ENCODE measurements at places on chromosomes 6 and 20.
A peak's percentile ranks its signal among the peaks of the same experiment; 100 is the strongest.

DNA sequence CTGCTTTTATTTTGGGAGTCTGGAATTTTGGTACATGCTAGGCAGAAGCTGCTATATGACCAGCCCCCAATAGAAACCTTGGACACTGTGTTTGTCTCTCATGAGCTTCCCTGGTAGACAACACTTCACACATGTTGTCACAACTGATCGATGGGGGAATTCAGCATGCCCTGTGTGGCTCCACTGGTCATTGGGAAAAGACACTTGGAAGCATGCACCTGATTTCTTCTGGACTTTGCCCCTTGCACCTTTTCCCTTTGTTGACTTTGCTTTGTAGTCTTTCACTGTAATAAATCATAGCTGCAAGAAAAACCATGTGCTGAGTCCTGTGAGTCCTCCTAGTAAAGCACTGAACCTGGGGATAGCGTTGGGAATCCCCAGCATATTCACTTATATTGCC, 7.9 kb upstream of the WFDC10A start:
- DNase-seq = no peak

DNA sequence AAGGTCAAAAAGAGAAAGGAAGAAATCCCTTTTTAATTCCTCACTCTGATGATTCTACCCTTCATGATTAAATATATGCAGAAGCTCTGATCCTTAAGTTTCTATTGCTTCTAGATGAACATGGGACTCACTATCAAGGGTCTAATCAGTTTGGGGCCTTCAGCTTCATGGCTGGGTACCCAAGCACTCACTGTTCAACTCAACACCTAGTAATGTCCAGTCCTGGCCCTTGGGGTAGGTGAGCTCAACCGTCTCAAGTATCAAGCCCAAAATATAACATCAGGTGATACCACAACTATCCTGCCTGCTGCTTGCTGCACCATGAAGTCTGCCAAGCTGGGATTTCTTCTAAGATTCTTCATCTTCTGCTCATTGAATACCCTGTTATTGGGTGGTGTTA, at the start of gene SPINT4:
SPINT4 (plus strand) TSS at position 301 of the 400 bp plus-strand sequence; CDS start at position 322, 21 bp downstream.
- DNase-seq = no peak

GRCh38 chr6:42260972-42261371, 43.3 kb upstream of the MRPS10 start:
- peak; percentile 26 for DNase-seq

DNA sequence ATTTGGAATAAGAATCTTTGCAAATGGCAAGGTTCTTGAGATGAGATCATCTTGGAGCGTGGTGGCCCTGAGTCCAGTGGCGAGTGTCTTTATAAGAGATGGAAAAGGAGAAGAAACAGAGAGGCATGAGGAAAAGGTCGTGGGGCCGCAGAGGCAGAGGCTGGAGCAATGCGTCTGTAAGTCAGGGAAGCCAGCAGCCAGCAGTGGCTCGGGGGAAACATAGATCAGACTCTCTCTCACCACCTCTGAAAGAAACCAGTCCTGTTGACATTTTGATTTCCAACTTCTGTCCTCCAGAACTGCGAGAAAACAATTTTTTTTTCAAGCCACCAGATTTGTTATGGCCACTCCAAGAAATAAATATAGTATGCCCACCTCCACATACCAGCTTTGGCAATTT, 226.6 kb downstream of the TFAP2C start:
- DNase-seq = no peak

- no peak for DNase-seq
These were observed 19.0 kb downstream of the PLAGL2 start for GRCh38 chr20:32188376-32189122.

GRCh38 chr20:62378215-62378614, 8.7 kb upstream of the RPS21 start:
- DNase-seq = no peak

DNA sequence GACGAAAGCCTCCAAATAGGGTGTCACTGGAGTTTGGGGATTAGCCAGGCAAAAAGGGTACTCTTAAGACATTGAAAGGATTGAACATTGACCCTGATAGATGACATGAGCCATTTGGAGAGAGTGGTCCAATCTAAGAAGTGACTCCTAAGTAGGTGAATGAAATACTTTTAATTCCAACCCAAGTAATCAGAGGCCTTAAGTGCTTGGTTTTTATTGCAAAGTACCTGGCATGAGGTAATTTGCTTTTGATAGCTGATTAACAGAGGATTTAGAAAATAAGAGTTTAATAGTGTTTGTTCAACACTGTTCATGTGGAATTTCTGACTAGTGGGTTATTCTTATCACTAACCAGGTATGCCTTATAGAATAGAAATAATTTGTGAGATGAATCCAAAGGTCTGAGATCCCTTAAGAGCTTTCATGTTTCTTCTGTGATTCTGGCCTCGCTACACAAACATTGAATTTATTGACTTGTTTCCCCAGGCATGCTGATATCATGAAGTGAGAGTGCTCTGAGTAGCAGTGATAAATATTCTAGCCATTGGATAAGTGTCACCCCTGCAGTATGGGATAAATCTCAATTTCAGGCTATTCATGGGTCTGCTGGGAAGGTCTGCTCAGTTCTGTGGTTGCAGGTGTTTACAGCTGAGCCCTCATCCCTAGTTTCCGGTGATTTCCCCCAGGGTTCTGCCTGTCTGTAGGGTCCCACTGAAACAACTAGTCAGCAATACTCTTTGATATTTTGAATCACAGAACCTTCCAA, 6.5 kb downstream of the NCOA7 start:
- DNase-seq = no peak

DNA sequence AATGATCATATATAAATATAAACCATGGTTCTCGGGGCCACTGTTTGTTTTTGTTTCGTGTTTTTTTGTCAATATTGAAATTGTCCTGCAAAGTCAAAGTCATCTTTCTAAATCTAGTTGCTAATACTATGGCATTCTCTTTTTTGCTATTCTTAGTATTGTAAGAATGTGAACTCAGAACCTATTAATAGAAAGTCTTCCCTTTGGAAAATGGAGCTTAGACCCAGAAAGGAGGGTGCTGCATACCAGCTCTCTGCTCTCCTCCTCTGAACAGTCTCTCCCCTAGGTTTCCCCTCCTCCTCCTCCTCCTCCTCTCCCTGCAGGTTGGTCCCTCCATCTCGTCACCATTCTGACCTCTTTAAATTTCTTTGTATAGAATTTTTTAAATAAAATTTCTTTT, 150.4 kb upstream of the CCN2 start:
- DNase-seq = no peak

- DNase-seq = no peak
These were observed 4.7 kb upstream of the MICAL1 start for GRCh38 chr6:109460161-109460829.

DNA sequence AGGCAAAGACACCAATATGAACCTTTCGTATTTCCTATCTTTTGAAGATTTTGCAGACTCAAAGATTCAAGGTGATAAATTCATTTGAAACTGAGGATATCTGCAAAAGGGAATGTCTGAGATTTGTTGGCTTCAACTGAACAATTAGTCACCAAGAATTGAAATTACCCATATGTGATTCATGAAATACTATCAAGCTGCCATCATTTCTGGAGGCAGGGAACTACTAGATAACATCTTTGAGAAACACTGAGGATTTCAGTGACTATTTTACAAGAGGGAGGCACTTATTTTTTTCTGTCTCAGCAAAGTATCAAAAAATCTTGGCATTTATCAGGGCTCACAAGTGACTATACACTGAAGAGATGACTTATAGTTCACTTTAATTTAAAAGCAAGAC, 39.8 kb upstream of the MMS22L start:
- no peak for DNase-seq

DNA sequence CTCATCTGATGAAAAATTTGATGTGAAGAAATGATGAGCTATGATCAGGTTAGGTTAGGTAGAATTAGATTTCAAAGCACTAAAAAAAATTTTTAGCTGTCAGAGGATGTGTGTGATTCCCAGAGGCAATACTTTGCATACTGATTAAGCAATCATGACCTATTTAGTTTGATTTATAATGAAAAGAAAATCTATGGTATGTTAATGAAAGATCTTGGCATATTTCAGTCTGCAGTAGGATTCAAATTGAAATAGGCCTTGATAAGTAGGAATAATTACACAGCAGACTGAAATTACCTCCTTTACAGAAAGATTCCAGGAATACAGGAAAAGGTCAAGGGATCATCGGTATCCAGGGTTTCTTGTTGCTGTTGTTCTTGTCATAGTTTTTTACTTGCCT, 69.3 kb downstream of the HDDC2 start:
- no peak for DNase-seq

DNA sequence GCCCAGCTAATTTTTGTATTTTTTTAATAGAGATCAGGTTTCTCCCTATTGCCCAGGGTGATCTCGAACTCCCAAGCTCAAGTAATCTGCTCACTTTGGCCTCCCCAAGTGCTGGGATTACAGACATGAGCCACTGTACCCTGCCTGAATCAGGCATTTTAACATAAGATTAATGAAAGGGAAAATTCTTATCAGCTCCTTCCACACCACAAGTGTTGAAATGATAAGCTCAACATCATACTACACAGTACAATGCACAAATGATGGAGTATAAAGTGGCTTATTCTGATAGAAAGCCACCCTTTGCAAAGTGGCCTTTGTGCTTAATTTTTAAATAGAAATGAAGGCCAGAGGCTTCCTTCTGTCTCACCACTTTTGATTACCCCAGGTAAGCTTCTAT, 71.3 kb upstream of the MCHR2 start:
- no peak for DNase-seq

- DNase-seq = no peak
These were observed 22.3 kb upstream of the PDE10A start for GRCh38 chr6:165685302-165685701.

GRCh38 chr20:10556519-10557083, 117.2 kb downstream of the JAG1 start:
- no peak for DNase-seq

- DNase-seq = no peak
These were observed 64.3 kb downstream of the TTI1 start for GRCh38 chr20:37968841-37969401.

- no peak for DNase-seq
These were observed 74.8 kb upstream of the MBOAT1 start for GRCh38 chr6:20286968-20287565.

GRCh38 chr6:140636908-140637402, 1262.5 kb upstream of the CITED2 start:
- no peak for DNase-seq

DNA sequence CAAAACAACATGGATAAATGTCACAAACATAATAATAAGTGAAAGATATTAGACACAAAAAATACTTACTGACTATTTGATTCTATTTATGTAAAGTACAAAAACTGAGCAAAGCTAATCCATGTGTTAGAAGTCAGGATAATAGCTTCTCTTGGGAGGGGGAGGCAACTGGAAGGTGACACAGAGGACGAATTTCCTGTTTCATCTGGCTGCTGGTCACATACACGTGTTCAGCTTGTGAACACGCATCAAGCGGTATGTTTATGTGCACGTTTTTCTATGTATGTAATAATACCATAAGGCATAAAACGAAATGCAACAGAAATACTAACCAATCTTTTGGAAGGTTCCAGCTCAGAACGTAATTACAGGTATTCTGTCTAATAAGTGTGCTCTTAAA, 54.3 kb downstream of the MKKS start:
- DNase-seq = no peak

DNA sequence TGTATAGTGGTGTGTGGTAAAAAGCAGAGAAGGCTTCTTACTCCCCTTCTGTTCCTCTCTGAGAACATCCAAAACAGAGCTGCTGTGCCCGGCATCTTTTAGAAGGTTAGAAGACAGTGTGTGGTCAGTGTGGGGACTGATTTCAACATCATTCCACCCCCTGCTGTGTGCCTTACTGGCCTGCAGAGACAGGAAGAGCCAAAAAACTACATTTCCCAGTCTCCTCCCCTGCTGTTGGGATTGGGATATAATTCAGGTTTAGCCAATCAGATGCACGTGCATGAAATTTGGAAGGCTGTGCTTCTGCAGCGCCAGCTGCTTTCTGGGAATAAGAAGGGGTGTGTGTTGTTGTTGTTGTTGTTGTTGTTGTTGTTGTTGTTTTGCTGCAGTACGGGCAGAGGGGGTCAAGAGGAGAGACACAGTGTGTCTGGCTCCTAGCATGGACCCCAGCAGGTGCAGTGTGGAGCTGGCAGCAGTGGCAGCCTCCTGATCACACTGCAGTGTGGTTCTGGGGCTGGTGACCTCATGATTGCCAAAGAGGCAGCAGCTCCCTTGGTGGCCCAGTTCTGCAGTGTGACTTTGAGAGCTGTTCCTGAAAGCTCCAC, 74.7 kb downstream of the MRPL14 start:
- DNase-seq = no peak

- no peak for DNase-seq
These were observed 331.8 kb downstream of the HACE1 start for GRCh38 chr6:104527761-104528415.

DNA sequence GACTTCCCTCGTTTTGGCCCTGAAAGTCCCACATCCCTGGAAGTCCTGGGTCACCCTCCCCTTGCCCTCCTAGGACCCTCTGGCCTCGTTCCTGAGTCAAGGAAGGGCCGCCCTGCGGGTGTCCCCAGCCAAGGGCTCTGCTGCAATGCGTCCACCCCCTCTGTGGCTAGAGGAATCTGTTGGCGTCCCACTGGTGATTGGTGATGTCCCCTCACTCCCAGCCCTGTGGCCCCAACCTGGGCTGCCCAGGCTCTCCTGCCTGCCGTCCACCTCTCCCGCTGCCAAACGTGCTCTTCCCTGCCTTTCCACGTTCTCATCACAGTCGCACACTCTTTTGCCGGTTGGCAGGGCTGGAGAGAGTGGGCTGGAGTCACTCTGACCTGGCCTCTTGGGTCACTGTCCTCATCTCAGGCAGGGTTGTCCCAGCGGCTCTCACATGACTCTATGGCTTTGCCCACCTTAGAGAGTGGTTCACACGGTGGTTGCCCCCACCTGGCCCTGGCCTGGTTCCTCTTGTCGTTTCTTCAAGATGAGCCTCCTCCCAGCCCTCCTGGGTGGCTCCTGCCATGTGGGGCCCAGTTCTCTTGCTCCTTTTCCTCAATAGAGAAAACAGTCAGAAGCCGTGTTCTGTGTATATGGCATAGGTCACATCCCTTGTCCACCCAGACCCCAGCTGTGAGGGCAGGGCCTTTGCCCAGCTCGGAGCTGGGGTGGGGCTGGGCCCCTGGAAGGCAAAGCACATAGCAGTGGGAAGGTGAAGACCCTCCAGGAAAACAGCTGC, 100.9 kb downstream of the TMEM242 start:
- no peak for DNase-seq

- no peak for DNase-seq
These were observed 117.0 kb downstream of the SLC16A10 start for GRCh38 chr6:111204305-111204704.

DNA sequence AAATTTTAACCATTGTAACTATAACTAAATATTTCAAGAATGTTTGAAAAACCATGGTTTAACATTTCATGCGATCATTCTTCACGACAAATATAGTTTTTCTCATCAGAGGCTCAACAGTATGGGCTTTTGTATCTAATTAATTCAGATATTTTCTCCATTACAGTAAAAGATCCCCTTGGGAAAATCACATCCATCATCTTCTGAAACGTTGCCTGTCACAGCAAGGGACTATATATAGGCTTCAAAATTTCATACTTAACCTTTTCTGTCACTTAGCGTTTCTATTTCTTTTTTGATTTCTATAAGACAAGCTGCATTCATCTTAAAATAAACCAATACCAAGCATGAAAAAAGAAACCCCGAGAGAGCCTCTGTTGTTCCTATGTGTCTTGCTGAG, 710.0 kb downstream of the PRKN start:
- DNase-seq = no peak

All from progenitor cell of endocrine pancreas (in vitro differentiated cells).